ENCODE measurements at places on chromosomes 7 and 10. TPM values are rescaled to one million over a fixed set of nuclear protein-coding genes. Genes with fewer than 3 reads are reported as not detected.

- no peaks in the 10 kb centered on the region for H3K36me3 ChIP-seq
- H3K27ac ChIP-seq, result no peak overlapping the region
- no peaks in the 10 kb centered on the region for H3K4me1 ChIP-seq
- H3K4me3 ChIP-seq, result no peak overlapping the region
- DNase-seq, result no peak
These were observed 116.1 kb downstream of the GPR37 start for GRCh38 chr7:124649397-124650014.

DNA sequence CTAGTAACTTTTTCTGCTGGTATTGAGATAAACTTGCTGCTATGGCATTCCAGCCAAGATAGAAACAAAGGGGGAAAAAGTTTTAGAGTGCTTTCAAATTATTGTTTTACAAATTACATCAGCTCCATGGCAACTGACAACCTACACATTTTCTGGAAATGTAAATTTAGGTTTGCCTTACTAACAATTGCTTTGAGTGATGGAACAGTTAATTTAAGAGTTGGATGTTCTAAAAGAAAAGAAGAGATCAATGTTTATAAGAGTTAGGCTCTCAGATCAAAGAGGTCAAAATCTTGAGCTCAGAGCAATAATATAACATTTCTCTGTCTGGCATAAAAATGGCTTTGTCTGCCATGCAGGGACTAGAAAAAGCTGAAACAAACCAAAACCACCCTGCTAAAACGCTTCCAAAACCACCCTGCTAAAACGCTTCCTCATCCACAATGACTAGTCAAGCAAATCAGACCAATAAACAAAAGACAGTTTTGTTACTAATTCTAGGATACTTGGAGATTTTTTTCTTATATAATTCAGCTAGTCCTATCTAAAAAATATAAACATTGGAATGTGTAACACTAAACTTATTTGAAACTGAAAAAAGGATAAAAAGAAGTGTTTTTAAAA lies 32.3 kb downstream of the ORC5 start:
- no peak overlapping the region for H3K27ac ChIP-seq
- H3K4me1 ChIP-seq, result no peaks in the 10 kb centered on the region

DNA sequence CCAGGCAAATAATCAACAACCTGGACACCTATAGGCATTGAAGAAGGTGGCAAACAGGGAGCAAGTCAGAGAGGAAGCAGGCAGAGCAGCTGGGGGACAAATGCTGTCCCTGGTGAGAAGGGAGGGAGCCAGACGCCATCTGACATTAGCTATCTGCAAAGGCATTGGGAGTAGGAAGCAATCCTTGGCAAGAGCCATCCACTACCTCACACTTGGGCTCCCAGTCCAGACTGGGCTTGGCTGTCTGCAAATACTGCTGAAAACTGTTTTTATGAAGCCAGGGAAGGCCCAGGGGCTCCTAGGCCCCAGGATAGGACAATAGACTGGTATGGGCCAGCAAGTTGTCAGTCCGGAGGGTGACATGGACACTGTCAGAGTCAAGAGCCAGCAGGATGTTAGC lies 132.5 kb downstream of the SORBS1 start:
- no peak overlapping the region for H3K4me3 ChIP-seq
- H3K27ac ChIP-seq, result no peak overlapping the region
- no peaks in the 10 kb centered on the region for H3K4me1 ChIP-seq
- no peak for DNase-seq
- H3K27me3 ChIP-seq, result no peaks in the 10 kb centered on the region
- H3K36me3 ChIP-seq, result no peaks in the 10 kb centered on the region

DNA sequence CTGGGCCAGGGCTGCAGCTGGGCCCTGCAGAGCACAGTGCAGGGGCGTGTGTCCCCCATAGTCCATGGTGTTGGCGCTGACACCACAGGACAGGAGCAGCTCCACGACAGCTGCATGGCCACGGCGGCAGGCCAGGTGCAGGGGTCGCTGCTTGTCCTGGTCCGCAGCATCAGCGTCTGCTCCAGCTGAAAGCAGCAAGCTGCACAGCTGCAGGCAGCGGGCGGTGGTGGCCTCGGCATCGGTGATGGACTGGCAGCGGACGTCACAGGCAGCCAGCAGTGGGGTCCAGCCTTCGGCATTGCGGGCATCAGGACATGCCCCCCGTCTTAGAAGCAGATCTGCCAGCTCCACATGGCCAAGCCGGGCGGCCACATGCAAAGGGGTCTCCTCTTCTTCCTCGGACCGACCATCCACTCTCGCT lies 6.0 kb downstream of the ASB10 start:
- H3K27ac ChIP-seq, result no peak overlapping the region
- H3K36me3 ChIP-seq, result no peaks in the 10 kb centered on the region
- no peaks in the 10 kb centered on the region for H3K4me1 ChIP-seq
- no peak for DNase-seq

DNA sequence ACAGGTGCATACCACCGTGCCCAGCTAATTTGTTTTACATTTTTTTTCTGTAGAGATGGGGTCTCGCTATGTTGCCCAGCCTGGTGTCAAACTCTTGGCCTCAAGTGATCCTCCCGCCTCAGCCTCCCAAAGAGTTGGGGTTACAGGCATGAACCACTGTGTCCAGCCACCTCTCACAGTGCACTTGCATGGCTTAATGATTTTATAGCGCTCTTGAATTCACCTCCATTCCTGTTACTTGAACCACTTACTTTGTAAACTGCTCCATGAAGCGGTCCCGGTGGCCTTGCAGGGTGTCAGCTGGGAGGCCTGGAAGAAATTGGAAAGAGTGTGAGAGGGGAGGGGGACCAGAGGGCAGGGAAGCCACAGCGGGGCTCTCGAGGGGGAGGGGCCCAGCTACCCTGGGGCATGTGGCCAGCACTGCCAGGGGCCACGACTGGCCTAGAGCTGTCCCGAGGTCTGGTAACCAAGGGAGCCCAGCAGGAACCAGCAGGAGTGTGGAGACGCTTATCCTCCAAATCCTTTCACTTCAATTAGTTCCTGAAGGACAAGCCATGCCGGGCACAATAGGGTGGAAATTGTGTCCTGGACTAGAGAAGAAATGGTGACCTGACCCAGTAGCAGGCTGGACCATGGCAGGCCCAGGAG lies 76.0 kb downstream of the SPDYE5 start:
- no peak overlapping the region for H3K4me3 ChIP-seq
- peaks cover 4% of the 10 kb centered on the region for H3K4me1 ChIP-seq
- H3K36me3 ChIP-seq, result no peaks in the 10 kb centered on the region
- H3K27me3 ChIP-seq, result no peaks in the 10 kb centered on the region
- no peak overlapping the region for H3K27ac ChIP-seq

GRCh38 chr7:111082351-111082750 lies 8.6 kb upstream of the LRRN3 start:
- no peak for DNase-seq
- H3K36me3 ChIP-seq, result no peaks in the 10 kb centered on the region
- no peak overlapping the region for H3K4me3 ChIP-seq
- H3K27me3 ChIP-seq, result no peaks in the 10 kb centered on the region
- no peaks in the 10 kb centered on the region for H3K4me1 ChIP-seq

The DYDC2 gene
- 0.32 TPM for total RNA-seq

The OR2AE1 gene
- 0.32 TPM for total RNA-seq
